Smooth muscle cell of the brain vasculature (primary cell): ENCODE measurements at places on chromosomes 4 and X.

- DNase-seq = no peak
Measured at GRCh38 chr4:164177753-164178152, 576.2 kb upstream of the SMIM31 start.

DNA sequence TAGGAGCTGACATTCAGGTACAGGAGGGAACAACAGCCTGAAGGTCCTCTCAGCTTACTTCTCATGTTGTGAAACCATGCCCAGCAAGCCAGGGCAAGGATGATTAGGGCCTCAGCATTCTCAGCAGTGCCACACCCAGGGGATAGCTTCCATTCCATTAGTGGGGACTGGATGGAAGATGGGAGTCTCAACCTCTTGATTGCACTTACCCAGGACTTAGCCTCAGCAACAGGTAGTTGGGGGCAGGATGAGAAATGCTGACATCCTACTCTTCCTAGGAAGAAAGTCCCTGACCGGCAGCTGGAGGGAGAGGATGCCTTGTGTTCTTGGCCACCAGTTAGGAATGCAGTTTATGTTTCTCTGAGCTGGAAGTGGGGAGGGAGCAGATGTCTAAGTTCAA, 8.8 kb upstream of the BEX3 start:
- no peak for DNase-seq

GRCh38 chrX:44071847-44072551, 98.8 kb upstream of the NDP start:
- no peak for DNase-seq

DNA sequence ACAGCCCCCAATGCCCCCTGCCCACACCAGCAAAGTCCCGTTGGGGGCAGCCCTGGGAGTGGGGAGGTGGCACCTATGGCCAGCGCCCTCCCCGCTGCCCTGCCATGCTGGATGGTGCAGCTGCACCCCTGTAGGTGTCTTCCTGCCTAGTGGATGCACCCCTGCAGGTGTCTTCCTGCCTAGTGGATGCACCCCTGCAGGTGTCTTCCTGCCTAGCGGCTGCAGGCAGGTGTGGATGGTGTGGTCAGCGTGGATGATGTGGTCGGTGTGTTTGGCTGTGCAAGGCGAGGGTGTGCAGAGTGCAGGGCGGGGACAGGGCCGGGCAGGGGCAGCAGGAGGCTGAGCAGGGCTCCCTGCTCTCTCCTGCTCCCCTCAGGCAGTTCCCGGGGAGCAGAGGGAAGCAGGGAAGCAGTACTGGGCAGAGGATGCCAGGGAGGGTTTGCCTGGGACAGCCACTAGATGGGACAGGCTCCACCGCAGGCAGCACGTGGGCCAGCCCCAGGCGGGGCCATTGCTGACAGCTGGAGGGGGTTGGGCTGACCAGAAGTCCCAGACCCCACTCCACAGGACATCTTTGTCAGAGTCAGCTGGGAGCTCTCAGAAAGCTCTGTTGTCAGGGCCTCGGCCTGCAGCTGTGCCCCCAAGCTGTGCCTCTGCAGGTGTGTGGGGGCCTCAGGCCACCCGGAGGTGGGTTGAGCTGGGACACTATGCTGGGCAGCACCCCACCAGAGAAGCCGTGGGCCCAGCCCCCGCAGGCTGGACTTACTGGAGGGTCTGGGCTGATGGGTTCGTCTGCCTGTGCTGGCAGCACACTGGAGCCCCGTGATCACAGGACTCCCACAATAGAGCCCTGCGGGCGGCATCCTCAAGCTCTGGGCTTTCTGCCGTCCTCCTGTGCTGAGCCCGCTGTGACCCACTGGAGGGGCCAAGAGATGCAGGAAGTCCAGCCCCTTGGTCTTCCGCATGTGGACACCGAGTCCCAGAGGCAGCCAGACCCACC, 23.7 kb downstream of the DOK7 start:
- no peak for DNase-seq

GRCh38 chr4:94334962-94335361, 7.7 kb downstream of the HPGDS start:
- DNase-seq = no peak

DNA sequence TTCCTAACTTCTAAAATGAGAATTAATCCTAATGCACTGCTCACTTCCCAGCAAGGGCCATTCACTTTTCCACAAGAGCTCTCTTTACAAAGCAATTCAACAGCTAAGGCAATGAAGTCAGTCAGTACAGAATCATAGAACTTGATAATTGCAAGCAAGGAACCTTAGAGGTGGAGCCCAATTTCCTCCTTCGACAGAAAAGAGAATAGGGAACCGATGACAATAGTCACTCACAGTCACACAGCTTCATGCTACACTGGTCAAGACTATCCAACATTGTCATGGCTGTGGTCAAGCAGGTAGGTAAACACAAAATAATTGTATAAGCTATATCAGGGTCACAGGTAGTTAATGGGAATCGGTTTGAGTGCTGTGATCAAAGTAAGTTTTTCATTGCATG, 90.0 kb downstream of the ELOVL6 start:
- DNase-seq = no peak

GRCh38 chr4:89781321-89781720, 55.6 kb downstream of the SNCA start:
- no peak for DNase-seq

DNA sequence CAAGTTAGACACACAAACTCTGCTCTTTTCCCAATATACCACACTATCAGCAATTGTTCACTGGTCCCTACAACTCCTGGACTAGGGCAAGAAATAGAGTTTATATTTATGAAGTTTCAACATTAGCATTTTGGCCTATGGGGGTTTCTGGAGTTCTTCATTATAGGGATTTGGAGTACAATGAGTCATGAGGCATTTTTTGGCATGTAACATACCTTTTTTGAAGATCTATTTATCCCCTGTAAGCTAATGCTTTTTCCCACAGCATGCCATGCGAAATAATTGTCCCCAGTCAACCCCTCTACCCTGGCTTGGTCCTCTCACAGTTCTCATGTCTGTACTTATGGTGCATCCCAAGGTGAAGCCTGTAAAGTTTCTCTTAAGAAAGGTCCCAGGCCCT, 36.7 kb upstream of the EDA2R start:
- DNase-seq = no peak

GRCh38 chr4:7234355-7235029, 42.2 kb downstream of the SORCS2 start:
- no peak for DNase-seq

- no peak for DNase-seq
Measured at GRCh38 chr4:137421796-137422195, 110.5 kb downstream of the PCDH18 start.

DNA sequence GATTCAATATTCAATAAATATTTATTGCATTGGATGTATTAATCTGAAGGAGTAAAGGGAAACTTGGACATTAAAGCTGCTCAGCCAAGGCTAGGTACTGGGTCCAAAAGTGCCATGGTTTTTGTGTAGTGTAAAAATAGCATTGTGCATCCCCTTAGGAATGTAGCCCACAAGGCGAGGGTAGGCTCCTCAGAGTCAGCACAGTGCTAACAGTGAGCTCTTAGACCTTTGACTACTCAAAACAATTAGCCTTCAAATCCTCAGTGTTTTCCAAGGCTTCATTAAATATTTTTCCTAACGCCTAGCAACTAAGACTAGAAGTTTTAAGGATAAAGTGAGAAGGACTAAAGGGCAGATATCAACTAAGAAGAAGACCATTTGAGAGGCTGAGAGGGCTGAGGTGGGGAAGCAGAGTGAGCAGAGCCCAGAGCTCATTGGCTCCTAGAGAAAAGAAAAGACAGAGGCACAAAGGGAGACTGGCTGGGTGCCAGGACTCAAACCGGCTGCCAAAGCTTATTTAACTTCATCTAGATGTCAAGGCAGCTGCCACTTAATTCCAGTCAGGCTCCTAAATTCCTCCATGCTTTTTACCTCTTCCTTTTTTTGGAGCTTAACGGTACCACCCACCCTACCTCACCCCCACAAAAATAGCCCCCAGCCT, 17.0 kb downstream of the PRKG2 start:
- DNase-seq = no peak

DNA sequence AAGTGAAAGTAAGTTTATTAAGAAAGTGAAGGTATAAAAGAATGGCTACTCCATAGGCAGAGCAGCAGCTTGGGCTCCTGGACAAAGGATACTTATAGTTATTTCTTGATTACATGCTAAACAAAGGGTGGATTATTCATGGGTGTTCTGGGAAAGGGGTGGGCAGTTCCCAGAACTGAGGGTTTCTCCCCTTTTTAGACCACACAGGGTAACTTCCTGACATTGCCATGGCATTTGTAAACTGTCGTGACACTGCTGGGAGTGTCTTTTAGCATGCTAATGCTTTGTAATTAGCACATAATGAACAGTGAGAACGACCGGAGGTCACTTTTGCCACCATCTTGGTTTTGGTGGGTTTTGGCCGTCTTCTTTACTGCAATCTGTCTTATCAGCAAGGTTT, 557.6 kb downstream of the SPRY1 start:
- no peak for DNase-seq

GRCh38 chr4:38994135-38994534, 38.1 kb downstream of the TMEM156 start:
- DNase-seq = no peak

DNA sequence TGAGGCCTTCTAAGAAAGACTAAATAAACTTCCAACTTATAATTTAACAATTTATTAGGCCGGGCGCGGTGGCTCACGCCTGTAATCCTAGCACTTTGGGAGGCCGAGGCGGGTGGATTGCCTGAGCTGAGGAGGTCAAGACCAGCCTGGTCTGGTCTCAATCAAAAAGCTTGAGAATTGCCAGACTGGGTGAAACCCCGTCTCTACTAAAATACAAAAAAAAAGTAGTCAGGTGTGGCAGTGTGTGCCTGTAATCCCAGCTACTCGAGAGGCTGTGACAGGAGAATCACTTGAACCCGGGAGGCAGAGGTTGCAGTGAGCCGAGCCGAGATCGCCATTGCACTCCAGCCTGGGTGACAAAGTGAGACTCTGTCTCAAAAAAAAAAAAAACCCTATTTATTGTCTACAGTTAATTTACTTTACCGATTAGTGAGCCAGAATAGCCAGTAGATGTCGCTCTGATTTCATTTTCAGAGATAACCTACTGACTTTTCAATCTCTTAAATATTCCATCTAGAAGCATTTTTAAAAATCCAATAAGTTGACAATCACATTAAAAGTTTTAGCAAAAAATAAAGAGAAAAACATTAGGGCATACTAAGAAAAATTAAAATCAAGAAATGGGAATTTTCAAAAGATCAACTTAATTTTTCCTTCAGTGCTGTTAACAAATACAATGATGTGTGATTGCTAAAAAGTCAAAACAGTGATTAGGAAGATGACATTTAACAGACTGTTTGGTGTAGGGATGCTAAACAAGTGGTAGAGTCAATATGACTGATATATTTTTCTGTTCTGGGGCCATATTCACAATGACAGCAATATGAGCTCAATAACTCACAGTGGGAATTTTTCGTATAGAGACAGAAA, 4.3 kb upstream of the SHROOM3 start:
- peak; percentile 23 for DNase-seq

GRCh38 chr4:17780501-17781299, 721 bp downstream of the FAM184B start:
- no peak for DNase-seq

GRCh38 chrX:137354851-137355250, 211.1 kb upstream of the ZIC3 start:
- no peak for DNase-seq

DNA sequence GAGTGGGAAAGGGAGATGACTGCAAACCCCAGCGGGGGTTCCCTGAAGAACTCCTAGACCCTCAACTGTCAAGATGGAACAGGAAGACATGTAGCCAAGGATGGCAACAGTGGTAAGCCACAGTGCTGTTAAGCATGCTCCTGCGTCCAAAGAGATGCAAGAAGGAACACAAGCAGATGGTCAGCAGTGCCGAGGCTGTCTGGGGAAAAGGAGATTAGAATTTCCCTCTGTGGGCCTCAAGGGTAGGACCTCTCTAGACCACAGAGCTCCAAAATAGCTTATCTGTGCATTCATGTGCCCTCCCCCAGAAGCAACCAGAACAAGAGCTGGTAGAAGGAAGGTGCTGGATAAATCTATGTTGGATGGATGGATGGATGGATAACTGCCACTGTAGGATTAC, 82.0 kb upstream of the CPEB2 start:
- no peak for DNase-seq

- no peak for DNase-seq
Measured at GRCh38 chr4:64144994-64145393, 264.3 kb downstream of the TECRL start.

DNA sequence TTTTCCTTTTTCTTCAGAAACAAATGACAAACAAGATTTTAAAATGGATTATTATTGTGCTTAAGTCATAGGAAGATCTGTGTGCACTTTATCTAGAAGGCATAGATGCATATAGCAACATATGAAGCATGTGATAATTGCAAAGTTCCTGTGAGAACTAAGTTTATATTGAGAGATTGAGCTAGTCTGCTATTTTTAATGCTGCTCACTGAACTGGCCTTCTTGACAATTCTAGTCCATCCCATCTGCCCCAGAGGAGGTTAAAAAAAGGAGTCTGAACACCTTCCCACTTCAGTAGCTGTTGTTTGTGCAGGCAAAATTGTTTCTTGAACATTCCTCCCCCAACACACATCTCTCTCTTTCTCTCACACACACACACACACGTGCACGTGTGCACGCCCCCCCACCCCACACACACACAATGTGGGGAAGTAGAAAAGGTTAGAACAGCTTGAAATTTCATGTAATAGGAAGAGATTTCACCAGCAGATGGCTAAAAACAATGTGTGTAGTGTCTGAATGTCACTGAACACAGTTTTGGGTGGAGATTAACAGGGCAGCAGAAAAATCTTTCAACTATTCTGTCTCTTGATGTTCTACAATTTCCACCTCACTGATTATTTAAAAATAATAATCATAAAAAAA, 108.0 kb downstream of the GPM6A start:
- no peak for DNase-seq

- DNase-seq = peak; percentile 43
Measured at GRCh38 chr4:25439918-25440477, 62.9 kb downstream of the ANAPC4 start.

DNA sequence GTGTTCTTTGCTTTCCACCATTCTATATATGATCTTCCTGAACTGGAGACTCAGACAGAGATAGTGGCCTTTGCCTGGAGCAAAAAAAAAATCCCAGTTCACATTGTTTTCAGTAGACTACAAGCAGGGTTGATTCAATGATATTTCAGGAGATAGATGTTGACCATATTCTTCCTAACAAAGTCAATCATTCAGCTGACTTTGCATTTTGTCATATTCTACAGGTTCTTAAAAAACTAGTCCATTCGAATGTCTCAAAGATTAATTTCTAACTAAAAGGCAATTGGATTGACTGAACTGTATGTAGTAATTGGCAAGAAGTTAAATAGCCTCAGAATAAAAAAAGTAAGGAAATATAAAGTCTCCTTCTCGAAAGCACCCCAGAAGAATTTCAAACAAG, 479.5 kb downstream of the NKX6-1 start:
- no peak for DNase-seq

GRCh38 chr4:155972098-155972497, 18.4 kb upstream of the CTSO start:
- DNase-seq = no peak

- DNase-seq = no peak
Measured at GRCh38 chr4:183563874-183564273, 59.0 kb downstream of the ING2 start.

- no peak for DNase-seq
Measured at GRCh38 chr4:7770224-7771050, 169.2 kb downstream of the AFAP1 start.
